ENCODE measurements at places on chromosomes 1 and 21.

DNA sequence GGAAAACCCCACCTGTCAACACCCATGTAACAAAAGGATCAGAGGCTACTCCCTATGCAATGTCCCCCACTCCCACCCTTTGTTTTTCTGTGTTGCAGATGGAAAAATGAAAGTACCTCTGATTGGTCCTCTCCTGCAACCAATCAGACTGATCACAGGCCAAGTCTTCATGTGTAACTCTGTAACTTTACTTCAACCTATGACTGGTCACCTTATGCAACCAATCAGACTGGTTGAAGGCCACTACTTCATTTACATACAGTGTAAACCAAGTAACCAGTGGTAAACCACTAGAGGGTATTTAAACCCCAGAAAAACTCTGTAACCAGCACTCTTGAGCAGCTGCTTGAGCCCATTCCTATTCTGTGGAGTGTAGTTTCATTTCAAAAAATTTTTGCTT lies 266.3 kb upstream of the OLFM3 start:
- DNase-seq: no peak

DNA sequence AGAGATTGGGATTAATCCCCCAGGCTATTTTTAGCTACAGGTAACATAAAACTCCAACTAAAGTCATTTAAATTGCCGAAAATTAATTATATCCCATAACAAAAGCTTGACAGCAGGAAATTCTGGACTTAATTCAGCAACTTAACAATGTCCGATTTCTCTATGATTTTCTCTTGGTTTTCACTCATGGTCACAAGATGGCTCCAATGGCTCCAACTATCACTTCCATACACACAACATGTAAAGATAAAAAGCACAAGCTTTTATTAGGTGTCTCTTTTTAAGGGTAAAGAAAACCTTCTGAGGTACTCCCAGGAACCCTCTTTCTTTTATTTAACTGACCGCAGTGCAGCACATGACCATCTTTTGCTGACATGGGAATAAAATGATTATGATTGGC lies 363.5 kb upstream of the PTBP2 start:
- no peak for DNase-seq

DNA sequence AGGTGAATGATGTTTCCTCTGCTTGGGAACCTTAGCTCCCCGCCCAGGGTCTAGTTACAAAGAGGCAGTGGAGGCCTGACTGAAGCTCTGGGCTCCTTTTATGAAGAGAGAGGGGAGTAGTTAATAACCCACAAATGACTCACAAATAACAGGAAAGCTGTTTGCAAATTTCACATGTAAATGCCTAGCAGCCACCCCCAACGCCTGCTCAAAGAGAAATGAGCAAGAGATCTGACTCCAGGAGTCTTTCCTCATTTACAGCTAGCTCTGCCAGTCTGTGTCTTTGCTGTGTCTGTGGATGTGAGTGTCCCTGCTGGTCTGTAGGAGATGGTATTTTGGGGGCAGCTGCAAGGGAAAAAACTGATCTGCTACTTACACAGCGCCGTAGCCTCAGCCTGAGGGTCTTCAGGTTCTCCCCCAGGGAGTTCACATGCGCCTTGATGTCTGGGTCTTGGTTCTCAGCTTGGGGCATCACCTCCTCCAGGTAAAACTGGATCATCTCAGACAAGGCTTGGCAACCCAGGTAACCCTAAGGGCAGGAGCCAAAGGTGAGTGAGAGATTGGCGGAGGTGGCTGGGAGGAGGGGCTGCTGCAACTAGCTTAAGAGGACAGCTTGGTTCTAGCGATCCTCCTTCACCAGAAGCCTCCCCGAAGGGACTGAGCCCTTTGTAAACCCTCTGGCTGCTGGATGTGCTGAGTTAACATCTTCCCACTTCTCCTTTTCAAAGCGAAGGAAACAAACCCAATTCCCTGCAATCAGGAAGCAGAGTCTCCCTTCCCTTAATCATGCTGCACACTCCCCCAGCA lies at the start of gene IL19:
Gene IL19 (plus strand): TSS at position 243 of the 807 bp plus-strand sequence. CDS start 65,890 bp downstream, outside the sequence.
- DNase-seq: no peak

DNA sequence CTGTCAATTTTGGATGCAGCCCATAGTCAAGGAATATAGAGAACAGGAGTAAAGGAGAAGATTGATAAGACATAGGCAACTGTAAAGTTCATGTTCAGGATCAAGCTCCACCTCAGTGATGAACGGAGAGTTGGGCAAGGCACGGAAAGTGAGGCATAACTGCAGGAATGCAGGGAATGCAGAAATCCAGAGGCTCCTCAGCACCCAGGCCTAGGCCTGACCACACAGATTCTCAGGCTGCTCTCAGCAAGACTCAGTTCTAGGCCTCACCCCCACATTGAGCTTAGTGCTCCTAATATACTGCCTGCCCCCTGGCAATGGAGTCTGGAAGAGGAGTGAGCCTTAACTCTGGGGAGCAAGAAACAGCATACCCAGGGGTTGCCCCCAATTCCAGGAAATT lies 36.3 kb upstream of the S1PR1 start:
- DNase-seq: no peak

DNA sequence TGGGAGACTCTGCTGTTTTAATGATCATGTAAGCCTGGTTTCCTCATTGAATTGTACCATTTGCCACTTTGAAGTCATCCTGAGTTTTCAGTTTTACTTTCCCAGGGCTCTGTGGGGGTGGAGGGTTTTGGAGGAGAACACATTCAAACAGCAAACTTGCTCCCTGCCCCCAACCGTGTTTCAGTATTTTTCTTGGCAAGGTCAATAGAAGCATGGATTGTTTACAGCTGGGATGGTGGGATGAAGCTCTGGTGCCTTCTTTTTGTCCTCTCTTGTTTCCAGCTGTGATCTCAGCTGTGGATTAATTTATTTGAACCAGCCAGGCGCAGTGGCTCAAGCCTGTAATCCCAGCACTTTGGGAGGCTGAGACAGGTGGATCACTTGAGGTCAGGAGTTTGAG lies 54.3 kb upstream of the SERBP1 start:
- DNase-seq: no peak

- no peak for DNase-seq
Measured at GRCh38 chr1:18965206-18966173, 9.0 kb upstream of the IFFO2 start.

GRCh38 chr1:40221977-40222772 lies 25.6 kb upstream of the TMCO2 start:
- no peak for DNase-seq

DNA sequence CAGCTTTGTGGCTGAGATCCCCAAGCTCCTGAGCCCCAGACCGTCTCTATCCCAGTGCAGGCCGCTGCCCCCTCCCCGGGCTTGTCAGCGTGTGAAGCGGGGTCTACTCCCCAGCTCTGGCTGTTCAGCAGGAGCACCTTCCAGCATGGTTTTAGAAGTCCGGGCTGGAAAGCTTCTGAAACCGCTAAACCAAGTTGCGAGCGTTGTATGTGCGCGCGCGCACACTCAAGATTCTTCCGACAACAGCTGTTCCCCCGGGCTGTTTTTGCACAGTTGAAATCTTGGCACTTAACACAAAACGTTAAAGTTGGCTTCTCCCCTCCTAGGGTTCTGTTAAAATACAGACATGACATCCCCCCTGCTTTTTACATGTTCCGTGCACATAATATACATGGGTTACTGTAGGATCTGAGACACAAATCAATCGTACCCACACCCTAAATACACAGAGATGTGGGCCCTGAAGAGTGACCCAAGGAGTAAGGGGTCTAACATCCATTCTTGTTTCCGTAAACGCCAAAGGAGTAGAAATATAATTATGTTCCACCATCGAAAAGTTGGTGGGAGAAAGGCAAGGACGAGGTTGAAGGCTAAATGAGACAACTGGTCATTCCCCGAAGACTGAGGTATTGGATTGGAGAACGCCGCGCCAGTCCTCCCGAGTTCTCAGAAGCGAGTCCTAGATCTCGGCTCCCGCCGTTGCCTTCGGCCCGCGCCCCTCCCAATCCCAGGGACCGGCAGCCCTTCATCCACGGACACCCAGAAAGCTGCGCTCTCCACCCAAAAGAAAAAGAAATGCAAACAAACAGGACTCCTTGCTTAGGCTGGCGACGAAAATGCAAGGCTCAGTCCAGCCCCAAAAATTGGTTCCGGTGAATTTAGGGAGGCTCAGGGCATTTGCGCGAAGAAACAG lies 1.3 kb downstream of the TBX15 start:
- no peak for DNase-seq
